ENCODE measurements at places on chromosomes 7 and 10.

DNA sequence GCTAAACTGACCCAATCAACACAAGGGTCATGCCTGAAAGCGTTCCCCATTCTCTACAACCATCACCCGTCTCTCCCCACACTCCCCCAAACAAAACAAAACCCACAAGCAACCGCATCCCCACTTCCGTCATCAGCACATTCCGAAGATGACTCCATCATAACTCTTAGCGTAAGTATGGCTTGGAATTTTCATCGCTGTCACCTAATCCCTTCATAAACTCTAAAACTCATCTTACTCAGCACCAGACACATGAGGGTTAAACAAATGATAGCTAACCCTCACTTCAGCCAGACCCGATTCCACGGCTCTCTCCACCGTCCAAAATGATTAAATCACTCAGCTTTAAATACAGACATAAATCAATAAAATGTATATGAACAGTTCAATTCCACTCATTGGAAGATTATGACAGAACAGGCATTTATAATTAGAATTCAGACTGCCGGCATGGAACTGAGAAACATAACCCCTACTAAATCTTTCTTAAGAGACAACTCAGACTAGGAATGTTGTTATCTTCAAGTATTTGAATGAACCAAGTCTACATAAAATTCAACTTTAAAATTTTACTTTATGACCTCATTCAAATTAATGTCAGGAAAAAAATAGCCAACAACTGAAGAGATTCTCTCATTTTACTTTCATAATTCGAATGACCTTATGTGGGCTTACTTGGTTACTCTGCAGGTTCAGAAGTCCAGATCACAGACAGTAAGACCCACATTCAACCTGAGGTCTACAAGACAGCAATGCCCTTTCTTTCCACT is 215.9 kb downstream of the PARD3 start:
- DNase-seq, result peak; percentile 76

GRCh38 chr10:130776724-130777123 is 534.8 kb downstream of the TCERG1L start:
- DNase-seq, result no peak

DNA sequence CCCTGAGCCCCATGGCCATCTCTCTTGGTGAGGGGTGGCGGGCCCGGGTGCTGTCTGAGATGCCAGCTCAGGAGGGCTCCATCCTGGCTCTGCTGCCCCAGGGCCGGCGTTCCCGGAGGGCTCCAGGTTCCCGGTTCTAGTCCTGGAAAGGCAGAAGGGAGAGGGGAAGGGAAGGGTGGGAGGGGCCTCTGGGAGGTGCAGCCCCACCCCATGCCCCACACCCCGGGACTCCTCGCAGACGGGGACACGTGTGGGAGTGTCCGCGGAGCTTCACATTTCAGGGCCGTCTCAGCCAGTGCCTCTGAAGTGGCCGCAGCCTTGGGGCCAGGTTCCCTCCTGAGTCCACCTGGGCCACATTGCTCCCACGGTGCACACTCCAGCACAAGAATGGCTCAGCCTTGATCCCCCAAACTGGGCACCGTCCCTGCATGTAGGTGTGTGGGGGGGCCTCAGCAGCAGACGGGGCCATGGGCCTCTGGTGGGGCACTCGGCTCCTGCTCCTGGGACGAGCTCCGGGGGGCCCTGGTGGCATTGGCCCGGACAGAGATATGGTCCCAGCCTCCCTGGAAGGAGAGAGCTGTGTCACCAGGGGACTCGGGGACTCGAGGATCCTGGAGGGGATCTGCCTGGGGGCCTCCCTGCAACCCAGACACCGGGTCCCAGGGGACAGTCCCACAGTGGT is 5.8 kb downstream of the BHLHA15 start:
- no peak for DNase-seq

- DNase-seq, result no peak
Observed at GRCh38 chr10:93603023-93603422, 2.0 kb upstream of the RBP4 start.

DNA sequence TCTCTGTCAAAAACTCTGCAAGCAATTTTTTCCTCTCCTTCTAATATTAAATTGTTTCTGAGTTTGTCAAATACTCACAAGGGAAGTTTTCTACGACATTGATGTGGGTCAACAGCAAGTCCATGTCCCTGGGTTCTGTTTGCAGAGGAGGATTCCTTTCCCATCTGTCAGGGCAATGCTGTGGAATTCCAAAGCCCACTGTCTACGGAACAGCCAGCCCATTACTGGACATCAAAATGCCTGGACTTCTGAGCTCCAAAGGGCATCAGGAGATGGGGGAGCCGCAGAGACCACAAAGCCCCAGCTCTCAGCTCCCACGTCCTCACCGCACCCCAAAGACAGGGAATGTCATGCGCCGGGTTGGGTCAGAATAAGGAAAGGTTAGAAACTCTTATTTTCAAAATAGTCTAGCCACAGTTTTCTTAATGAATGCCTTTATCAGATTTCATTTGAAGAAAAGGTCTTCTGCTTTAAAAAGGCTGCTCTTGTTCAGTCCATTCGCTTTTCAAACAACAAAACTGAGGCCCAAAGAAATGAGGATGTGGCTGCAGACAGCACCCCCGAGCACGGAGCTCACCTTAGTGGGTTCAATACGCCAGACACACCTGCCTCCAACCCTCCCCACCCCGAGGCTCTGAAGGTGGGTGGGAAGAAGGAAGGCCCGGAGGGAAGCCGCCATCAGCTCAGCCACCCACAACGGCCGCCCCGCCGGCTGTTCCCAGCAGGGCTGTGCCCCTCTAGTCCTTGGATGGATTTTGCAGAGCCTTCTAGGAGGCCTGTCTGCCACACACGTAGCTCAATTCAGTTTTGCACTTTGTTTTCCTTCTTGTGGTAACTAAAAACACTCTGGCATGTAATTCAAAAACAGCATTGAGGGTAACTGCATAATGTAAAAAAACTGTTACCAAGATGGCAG is 44.7 kb downstream of the PTPRN2 start:
- DNase-seq, result no peak
